Effector memory CD8-positive, alpha-beta T cell (primary cell): ENCODE measurements at places on chromosomes 3 and 15.

DNA sequence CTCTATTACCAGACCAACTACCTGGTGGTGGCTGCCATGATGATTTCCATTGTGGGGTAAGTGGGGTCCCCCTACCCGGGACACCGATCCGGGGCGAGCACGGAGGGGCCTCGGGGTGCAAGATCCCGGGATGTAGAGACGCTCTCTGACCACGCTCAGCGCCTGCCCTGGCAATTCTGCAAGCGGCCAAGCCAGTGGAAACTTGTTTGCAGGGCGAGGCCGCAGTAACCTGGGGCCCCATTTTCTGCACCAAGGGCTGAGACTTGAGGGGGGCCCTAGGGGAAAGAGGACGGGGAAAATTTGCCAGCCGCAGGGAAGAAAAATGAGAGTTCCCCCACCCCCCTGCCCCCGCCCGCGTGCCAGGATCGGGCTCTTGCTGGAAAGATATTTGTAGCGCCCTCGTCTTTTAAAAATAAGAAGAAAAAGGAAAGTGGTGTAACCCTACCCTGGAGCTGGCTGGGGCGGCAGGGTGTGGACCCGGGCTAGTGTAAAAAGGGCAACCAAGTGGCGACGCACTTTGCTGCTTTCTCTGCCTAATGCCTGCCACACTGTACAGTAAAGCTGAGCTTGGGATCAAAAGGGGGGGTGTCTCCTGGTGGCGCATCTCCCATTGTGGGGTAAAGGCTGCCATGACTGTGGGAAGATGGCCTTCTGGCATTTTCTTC is 563 bp downstream of the ARL6IP5 start:
- peaks cover 46% of the 10 kb centered on the region for H3K4me1 ChIP-seq
- DNase-seq = no peak
- peak overlapping the region; percentile 96 for H3K4me3 ChIP-seq
- peaks cover 10% of the 10 kb centered on the region for H3K36me3 ChIP-seq
- H3K27ac ChIP-seq = peak overlapping the region; percentile 95

DNA sequence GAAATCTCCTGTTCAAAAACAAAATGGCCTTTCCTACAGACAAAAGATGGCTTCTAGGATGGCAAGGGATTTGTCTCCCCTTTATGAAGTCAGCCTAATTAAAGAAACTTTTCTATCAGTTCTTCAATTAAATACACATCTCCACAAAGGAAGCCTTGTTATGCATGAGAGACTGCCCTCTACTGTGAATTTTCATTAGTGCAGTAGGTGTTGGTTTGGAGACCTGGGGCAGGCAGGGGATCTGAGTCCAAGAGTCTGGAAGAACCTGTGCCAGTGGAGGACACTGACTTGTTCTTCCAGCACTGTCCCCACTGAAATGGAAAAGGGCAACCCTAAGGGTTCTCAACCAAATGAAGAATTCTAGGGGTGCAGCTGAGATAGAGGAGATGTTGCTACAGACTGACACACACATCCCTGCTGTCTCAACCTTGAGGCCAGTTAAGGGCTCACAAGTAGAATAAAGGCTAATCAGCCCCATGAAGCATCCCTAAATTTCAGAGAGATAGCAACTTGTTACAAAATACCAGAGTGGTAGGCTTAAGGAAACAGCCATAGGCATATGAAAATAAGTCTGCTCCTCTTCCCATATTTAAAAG is 174.0 kb upstream of the PRICKLE2 start:
- H3K27ac ChIP-seq = no peak overlapping the region
- no peak for DNase-seq
- H3K27me3 ChIP-seq = no peaks in the 10 kb centered on the region
- H3K4me1 ChIP-seq = no peaks in the 10 kb centered on the region
- H3K4me3 ChIP-seq = no peak overlapping the region
- no peaks in the 10 kb centered on the region for H3K36me3 ChIP-seq

GRCh38 chr3:39869890-39870289 is 60.5 kb downstream of the MYRIP start:
- H3K4me3 ChIP-seq = no peak overlapping the region
- no peaks in the 10 kb centered on the region for H3K4me1 ChIP-seq
- no peak for DNase-seq
- H3K27me3 ChIP-seq = no peaks in the 10 kb centered on the region

GRCh38 chr3:170475092-170475685 is 56.5 kb downstream of the CLDN11 start:
- peaks cover 67% of the 10 kb centered on the region for H3K27me3 ChIP-seq
- no peaks in the 10 kb centered on the region for H3K4me1 ChIP-seq
- no peaks in the 10 kb centered on the region for H3K36me3 ChIP-seq
- no peak overlapping the region for H3K4me3 ChIP-seq
- DNase-seq = no peak

DNA sequence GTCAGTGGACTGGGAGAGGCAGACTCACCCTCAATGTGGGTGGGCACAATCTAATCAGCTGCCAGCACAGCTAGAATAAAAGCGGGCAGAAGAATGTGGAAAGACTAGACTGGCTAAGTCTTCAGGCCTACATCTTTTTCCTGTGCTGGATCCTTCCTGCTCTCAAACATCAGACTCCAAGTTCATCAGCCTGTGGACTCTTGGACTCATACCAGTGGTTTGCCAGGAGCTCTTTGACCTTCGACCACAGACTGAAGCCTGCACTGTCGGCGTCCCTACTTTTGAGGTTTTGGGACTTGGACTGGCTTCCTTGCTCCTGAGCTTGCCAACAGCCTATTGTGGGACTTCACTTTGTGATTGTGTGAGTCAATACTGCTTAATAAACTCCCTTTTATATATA is 68.0 kb downstream of the CNTN3 start:
- H3K4me1 ChIP-seq = no peaks in the 10 kb centered on the region
- DNase-seq = no peak
- H3K27me3 ChIP-seq = no peaks in the 10 kb centered on the region
- H3K27ac ChIP-seq = no peak overlapping the region
- H3K4me3 ChIP-seq = no peak overlapping the region

- H3K27me3 ChIP-seq = no peaks in the 10 kb centered on the region
- H3K27ac ChIP-seq = no peak overlapping the region
- no peak for DNase-seq
- H3K4me1 ChIP-seq = no peaks in the 10 kb centered on the region
- no peaks in the 10 kb centered on the region for H3K36me3 ChIP-seq
These were observed 347.3 kb downstream of the ZIC1 start for GRCh38 chr3:147756476-147756875.

- H3K36me3 ChIP-seq = no peaks in the 10 kb centered on the region
- no peaks in the 10 kb centered on the region for H3K27me3 ChIP-seq
- H3K4me1 ChIP-seq = peaks cover 41% of the 10 kb centered on the region
- no peak overlapping the region for H3K4me3 ChIP-seq
These were observed 118.6 kb downstream of the ANO10 start for GRCh38 chr3:43503067-43503728.

GRCh38 chr3:56132762-56133161 is 335.5 kb downstream of the ERC2 start:
- H3K27ac ChIP-seq = no peak overlapping the region
- no peak overlapping the region for H3K4me3 ChIP-seq
- DNase-seq = no peak

- H3K27ac ChIP-seq = no peak overlapping the region
- peaks cover 7% of the 10 kb centered on the region for H3K4me1 ChIP-seq
- H3K36me3 ChIP-seq = no peaks in the 10 kb centered on the region
- peaks cover 72% of the 10 kb centered on the region for H3K27me3 ChIP-seq
- no peak overlapping the region for H3K4me3 ChIP-seq
These were observed 37.6 kb upstream of the EPHB3 start for GRCh38 chr3:184523825-184524615.

DNA sequence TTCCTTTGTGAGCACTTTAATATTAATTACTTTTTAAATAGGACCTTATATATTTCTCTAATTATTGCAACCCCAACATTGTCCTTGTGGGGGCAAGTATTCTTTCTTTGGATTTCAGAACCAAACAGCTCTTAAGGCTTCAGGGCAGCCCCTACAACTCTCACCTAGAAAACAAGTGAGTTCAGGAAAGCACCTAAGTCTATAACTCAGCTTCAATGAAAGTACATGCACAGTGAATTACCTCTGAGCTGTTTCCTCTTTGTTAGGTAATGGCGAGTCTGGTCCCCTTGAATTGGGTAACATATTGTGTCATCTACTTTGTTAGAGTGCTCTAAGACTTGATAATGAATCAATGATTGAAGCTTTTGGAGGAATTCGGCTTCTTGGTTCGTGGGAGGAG is 545.7 kb downstream of the NLGN1 start:
- H3K36me3 ChIP-seq = no peaks in the 10 kb centered on the region
- no peak overlapping the region for H3K27ac ChIP-seq
- no peaks in the 10 kb centered on the region for H3K27me3 ChIP-seq
- no peaks in the 10 kb centered on the region for H3K4me1 ChIP-seq
- DNase-seq = no peak
- H3K4me3 ChIP-seq = no peak overlapping the region

GRCh38 chr3:109369510-109369909 is 32.2 kb upstream of the DPPA4 start:
- H3K36me3 ChIP-seq = no peaks in the 10 kb centered on the region
- no peak for DNase-seq
- no peak overlapping the region for H3K4me3 ChIP-seq
- no peaks in the 10 kb centered on the region for H3K27me3 ChIP-seq

- no peaks in the 10 kb centered on the region for H3K27me3 ChIP-seq
- no peak overlapping the region for H3K27ac ChIP-seq
- no peaks in the 10 kb centered on the region for H3K36me3 ChIP-seq
- no peak overlapping the region for H3K4me3 ChIP-seq
These were observed 87.0 kb downstream of the TP63 start for GRCh38 chr3:189718215-189718614.
